ENCODE measurements at places on chromosomes 12 and 14.
A peak's percentile ranks its signal among the peaks of the same experiment; 100 is the strongest.

DNA sequence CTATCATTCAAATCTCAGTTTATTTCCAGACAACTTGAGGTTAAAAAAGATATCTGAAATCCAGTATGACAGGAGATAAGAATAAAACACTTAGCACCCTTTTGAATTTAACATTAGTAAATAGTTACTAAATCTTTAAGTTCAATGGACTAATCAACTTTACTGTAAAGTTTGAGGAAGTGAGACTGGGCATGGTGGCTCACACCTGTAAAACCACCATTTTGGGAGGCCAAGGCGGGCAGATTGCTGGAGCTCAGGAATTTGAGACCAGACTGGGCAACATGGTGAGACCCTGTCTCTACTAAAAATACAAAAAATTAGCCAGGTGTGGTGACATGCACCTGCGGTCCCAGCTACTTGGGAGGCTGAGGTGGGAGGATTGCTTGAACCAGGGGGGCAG is 40.3 kb upstream of the CERS5 start:
- no peak for DNase-seq

DNA sequence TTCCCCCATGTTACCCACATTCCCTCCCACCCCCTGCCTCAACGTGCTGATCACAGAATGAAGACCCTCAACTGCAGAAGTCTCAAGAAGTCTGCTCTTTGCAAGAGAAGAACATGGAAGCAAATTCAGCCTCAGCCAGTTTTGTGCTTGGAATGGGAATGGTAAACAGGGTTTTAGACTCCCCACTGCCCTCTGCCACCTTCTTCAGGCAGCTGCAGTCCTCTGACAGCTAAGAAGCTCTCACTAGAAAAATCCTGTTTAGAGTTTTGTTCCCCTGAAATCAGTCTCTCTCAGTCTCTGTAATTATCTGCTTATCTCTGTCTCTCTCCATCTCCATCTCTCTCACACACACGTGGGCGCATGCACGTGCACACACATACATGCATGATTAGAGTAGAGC is 85.4 kb downstream of the CRACR2A start:
- DNase-seq: no peak

DNA sequence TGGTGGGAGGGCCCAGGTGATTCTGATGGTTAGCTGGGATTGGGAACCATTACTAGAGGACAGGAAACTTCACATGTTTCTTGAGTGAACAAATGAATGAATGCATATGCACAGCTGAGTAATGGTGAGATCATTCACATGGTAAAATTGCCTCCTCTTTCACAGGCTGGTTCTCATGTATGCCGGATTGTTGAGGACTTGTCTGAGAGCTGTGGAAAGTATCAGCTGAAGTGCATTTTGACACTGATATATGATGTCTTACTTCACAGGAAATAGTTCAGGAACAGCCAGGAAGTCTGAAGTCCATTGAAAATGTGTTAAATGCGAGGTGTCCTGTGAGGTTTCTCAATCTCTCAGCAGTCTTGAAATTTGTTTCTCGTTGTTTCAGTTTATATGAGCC is 77.6 kb upstream of the DACT1 start:
- DNase-seq: no peak

DNA sequence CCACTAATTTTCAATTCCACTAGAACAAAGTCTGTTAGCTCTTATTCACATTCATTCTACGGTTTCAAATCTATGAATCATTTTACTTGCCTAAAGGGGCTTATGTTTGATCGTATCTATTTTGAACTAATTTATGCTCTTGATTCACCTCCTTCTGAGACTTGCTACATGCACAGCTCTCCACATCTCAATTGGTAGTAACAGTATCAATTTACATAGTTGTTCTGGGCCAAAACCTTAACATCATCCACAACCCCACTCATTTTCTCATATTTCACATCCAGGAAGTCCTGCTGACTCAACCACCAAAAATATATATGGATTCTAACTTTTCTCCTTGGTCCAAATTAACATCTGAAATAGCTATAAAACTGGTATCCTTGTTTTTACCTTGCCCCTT is 208.6 kb downstream of the RASSF9 start:
- DNase-seq: no peak

GRCh38 chr12:129659961-129660622 is 243.7 kb downstream of the TMEM132D start:
- DNase-seq: no peak

DNA sequence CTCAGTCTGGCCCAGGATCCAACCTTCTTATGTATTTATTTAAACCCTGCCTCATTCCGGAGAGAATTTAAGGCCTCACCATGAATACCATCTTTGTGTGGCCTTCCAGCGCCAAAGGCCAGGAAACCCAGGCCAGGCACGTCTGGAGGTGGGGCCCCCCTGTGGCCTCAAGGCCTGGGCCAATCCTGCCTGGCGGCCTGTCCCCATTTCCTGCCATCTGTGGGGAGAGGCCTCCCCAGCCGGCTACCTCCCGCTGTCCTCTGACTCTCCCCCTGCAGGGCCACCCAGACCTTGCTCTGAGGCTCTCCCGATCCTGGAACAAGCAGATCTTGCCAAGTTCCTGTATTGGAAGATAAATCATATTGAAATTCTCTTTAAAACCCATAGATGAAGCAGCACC is 37.4 kb upstream of the MEG3 start:
- no peak for DNase-seq

- no peak for DNase-seq
These were observed 61.0 kb downstream of the KIAA0586 start for GRCh38 chr14:58488550-58488949.

- no peak for DNase-seq
These were observed 73.0 kb downstream of the KITLG start for GRCh38 chr12:88507270-88507669.

- DNase-seq: no peak
These were observed 89.9 kb upstream of the HSPB8 start for GRCh38 chr12:119088685-119089379.

DNA sequence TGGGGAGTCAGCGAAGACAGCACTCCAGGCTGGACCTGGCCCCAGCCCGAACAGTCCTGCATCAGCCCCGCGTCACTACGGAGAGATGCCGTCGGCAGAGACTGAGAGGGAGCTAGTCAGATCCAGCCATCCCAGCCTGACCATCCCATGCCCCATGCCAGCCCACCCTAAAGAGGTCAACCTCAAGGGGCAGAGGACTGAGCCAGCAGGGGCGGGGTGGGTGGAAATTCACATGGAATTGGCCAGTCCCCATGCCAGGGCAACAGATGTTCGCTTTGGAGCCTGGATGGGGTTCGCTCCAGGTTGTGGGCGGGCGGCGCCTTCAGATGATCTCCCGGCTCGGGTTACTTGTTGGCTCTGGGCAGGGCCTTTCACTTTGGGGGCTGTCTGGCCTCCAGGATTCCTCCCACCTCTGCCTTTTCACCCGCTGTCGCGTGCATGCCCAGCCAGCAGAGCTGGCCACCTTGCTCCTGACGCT is 154.3 kb downstream of the TSPAN9 start:
- no peak for DNase-seq

- DNase-seq: peak; percentile 79
These were observed 1.0 kb upstream of the KDM2B start for GRCh38 chr12:121581686-121582429.

DNA sequence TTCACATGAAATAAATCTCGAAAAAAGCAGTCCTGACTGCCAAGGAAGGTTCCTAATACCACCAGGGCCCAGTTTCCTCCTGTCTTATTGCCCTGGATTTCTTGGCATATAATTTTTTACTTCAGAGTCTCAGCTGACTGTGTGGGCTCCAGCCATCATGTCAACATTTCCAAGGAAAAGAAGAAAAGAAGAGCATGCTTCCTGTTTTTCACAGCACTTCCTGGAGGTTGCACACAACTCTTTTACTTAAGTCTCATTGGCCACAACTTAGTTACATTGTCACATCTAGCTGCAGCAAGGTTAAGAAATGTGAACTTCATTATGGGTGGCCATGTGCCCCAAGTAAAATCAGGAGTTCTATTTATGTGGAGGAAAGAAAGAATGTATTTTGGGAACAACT is 24.3 kb downstream of the DACT1 start:
- DNase-seq: no peak

DNA sequence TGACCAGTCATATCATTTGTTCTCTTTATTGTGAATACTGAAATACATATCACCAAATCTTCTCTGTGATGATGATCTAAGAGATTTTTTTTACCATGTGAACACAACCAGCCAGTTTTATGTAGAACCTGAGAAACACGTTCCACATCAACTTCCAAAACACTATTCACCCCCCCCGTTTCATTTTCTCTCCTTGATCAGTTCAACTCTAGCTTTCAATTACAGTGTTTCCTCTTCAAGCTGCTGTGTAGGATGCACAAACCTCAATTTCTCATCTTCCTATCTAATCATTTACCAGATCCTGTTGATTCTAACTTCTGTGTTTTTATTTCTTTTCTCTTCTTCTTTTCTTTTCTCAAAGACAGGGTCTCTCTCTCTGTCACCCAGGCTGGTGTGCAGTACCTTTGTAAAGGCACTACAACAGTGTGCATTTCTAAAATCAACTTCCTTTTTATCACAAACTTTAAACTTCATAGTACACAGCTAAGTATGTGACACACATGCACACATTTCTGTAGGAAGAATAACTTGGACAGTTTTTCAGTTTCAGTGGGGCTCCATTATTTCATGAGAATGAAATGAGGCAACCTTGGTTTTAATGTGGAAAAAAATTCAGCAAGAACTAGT is 149.9 kb upstream of the FBXO33 start:
- DNase-seq: no peak

DNA sequence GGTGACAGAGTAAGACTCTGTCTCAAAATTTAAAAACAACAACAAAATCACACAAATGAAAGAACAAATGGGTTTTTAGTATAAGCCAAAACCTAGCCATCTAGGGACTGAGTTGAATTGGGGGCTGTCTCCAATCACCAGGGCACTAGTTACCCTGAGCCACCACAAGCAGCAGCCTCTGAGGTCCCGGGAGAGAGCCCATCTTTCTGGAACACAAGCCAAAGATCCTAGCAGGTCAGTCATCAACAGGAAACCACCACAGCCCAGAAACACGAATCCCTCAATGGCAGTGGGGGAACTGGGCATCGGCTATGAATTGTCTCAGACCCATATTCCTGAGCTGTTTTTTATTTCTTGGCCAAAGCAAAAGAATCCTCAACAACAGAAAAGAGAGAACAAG is 75.3 kb downstream of the KDM2B start:
- no peak for DNase-seq

DNA sequence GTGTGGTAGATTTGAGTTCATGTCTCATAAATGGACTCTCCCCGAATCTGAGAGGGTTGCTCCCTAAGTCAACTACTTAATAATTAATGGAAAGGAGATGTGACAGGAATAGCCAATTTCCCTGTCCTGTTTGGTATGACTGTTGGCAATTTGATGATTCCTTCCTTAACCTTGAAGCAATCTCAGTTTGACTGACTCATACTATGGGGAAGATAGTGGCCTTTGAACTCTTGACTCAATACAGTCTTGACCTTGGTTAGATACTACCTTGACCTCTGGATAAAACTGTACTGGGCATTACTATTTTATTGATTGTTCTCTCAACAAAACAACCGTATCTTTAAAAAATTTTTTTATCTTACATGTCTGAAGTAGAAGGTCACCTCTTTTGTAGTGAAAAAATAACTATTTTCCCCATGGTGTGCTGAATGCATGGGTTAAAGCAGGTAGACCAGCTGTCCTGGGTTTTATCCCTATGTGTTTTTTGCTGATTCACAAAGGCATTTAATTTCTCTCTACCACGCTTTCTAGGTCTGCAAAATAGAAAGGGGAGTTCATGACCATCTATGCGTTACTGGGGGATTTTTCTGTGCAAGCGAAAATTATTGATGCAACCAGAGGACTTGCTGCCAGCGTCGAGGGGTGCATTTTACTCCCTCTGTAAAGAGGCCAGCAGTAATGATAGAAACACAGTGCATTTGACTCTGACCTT is 80.1 kb downstream of the ETV6 start:
- DNase-seq: no peak

GRCh38 chr14:57266065-57266464 is 2.6 kb downstream of the EXOC5 start:
- DNase-seq: no peak

DNA sequence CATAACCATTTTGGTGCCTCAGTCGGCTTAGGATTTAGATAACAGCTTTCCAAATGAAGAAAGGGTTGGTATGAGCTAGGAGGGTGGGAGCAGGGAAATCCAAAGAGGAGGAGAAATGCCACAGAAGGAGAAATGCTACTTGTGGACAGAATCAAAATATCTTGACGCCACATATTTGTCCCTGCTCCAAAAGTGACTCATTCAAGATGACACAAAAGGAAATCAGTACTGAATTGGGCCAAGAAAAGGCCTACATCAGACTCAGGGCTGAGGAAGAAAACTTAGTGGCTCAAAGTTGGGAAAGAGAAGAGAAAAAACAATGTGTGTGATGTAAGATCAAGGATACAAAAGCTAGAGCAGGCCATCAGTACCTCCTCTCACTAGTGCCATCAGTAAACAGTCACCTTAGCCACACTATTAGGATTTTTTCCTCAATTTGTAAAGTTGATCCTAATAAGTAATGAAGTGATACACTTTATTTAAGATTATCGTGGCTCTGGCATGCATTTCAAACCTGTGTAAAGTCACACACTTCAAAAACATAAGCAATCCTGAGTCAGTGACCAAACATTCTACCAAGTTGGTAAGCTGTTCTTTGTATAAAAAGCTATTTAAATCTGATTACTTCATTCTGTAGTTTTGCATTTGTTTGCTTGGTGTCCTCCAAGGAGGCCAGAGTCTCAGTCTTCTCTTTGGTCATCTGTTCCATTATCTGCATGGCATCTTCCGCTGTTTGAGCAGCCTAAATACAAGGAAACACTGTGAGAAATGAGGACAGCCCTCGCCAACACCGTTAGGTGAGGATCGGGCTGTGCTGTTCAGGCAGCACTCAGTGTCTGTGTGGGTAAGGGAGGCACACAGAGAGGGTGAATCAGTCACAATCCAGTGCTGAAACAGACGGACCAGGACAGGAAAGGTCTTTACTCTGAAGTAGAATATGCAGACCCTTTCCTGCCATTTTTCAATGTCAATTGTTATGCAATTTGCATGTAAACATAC is 52.6 kb upstream of the VPS33A start:
- DNase-seq: no peak

DNA sequence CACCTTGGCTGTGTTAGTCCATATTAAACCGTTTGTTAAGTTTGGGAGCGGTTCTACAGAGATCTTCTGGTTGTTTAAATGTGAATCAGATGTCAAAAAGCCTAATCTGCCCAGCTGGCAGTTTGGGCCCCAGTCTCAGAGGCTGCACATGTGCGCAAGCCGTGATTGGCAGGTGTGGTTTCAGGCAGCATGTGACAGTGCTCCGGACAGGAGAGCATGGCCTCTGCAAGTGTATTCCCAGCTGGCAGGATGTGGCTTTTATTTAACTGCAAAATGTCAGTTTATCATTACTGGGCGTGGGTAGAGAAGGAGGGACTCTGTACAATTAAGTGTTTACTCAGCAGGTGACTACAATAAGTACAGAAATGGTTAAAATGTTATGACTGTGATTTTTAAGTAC is 77.5 kb downstream of the PELI2 start:
- no peak for DNase-seq

Measured in SK-N-SH (cell line).